DMS153 (cell line): ENCODE measurements at places on chromosomes 4 and X.

DNA sequence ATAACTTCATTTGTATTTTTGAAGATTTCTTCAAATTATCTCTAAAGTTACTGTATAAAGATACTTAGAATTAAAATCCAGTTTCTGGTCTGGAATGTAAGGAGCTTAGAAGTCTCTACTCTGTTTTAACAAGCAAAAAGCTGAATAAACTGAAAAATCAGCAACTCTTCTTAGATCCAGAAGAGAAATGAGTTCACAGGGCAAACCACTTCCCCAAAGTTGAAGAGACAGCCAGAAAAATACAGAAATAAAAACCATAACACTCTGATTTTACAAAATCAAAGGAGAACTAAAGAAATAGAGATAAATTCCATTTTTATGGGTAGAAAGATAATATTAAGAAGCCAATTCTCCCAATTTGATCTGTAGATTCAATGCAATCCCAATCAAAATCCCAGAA lies 1166.8 kb downstream of the ADGRL3 start:
- no peak for DNase-seq

- DNase-seq = no peak
Measured at GRCh38 chr4:83599183-83599582, 63.3 kb downstream of the GPAT3 start.

DNA sequence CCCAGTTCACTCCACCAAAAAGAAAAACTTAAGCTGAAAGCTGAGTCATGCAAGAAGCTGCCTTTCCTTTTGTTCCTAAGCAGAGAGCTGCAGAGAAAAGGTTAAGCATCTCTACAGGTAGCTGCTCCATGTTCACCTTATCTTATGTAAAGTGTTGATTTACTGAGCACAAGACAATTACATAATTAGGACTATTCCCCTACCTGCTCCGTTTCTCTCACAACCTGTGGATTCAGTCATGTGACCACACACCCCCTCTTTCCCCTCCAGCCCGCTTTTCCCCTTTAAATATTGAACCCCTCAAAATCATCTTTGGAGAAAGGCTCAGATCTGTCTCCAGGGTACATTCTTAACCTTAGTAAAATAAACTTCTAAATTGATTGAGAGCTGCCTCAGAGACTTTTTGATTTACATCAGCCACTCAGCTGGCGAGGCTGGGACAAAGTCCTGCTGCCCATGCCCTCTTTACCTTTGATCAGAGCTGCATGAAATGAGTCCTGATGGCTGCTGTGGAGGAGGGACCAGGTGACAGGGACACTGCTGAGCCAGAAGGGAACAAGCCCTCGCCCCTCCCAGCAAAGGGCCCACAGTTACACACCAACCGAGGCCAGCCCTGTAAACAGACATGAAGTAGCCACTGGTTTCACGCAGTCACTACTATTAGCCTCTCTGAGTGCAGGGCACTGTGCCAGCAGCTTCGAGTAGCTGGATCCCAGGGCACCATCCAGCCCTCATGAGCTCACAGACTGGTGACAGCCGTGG lies 53.9 kb upstream of the C4orf50 start:
- no peak for DNase-seq

DNA sequence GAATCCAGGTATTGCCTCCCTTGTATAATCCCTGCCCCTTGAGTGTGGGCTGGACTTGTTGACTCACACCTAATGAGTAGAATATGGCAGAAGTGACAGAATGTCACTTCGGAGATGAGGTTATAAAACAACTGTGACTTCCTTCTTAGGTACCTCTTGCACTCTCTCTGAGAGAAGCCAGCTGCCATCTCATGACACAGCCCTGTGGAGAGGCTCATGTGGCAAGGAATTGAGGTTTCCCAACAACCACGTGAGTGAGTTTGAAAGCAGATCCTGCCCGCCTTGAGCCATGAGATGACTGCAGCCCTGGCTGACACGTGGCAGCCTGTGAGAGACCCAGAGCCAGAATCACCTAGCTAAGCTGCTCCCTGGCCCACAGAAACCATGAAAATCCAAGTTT lies 13.5 kb downstream of the ASB11 start:
- DNase-seq = no peak
